ENCODE measurements at places on chromosomes 16 and 17.

DNA sequence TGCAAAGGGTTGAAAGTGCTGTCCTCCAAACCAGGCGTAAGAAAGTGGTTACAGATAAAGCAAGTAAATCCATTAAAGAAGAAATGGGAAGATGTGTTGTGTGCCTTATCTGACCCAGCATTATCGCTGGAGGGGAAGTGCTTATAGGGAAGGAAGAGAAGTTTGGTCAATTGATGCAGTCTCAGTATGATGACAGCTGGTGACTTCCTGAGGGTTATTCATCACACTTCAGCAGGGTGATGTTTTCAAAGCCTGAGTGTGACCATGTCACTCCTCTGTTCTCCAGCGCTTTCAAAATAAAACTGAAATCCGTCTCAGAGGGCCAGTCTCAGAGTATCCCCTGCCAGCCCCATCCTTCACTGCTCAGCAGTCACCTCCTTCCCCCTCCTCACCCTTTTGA lies 505.4 kb upstream of the RBFOX1 start:
- DNase-seq = no peak

- peak; percentile 51 for DNase-seq
These were observed 997 bp downstream of the HOXB7 start for GRCh38 chr17:48609759-48610281.

GRCh38 chr16:61194573-61194972 lies 841.7 kb downstream of the CDH8 start:
- no peak for DNase-seq

- DNase-seq = no peak
These were observed 13.7 kb upstream of the CNGB1 start for GRCh38 chr16:57984443-57985203.

DNA sequence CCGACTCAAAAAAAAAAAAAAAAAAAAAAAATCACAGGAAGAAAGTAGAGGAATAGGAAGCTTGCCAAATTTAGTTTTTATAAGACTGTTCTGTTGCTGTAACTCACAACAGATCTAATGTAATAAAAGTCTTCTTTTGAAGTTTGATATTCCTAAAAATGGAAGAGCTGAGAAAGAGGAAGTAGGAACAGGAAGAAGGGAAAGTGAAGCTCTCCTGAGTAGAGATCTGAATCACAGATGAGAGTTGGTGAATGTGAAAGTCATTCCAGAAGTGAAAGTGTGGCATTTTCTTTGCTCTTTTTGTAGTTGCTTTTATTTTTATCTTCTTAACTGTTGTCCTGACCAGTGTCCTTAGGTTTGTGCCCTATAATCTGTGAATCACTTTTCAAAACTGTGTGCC lies 2.1 kb downstream of the NMT1 start:
- no peak for DNase-seq

DNA sequence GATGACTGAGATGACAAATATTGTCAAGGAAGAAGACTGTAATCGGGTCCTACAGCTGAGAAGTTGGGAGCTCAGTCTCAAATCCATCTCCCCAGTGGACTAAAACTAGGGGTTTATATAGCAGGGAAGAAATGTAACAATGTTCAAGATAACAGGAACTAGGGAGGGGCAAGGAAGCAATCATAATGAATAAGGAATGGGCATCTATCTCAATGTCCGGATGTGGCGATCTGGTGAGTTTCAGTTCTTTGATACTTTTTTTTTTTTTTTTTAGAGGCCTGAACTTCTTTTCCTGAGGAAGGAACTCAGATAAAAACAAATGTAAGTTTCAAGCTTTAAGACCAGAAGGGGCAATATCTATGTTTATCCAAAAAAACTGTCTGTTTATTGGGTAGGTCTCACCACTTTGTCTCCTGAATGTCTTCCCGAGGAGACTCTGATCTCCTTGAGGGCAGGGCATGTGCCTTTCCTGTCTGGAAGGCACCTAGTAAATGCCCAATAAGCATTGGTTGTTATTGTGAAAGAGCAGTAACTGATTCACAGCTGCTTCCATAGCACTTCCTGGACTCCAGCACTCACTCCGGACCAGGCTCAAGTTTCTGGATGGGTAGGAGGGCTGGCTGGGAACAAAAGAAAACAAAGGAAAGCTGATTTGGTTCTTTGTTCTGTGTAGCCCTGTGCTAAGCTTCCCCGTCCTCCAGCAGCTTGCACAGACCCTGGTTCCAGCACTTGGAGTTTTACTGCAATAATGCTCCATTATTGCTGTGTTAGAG lies 51.9 kb downstream of the MEOX1 start:
- no peak for DNase-seq

DNA sequence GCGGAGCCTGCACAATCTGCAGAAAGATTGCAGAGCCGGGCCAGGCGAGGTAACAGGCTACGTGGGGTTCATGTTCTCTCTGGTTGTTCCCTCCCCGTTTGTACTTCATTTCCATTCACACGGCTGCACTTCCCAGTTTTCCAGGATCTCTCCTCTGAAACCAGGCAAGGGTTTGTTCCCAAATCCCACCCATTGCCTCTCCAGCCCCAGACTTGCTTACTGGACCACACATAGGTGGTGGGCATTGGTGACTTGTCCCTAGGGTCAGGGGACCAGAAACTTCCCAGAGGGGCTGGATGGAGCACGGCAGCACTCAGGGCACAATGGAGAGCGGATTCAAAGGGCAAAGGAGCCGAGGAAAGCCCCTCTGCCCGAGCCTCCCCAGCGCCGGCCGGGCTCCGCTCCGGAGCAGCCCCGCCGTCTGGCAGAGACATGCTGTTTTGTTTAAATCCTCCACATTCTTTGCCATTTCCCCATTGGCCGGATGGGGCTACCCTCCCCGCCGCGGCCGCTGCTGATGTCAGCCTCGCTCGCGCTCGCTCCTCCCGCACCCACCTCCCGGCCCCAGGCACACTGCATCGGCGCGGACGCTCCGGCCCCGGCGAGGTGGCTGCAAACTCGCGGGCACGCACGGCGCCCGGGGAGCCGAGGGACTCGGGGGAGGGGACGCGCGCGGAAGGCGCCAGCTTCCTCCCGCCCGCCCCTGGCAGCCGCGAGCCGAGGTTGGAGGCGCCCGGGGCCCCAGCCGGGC lies at the start of gene PITPNC1:
Gene PITPNC1 (plus strand): TSS at position 545 of the 751 bp plus-strand sequence.
- DNase-seq = peak; percentile 92

DNA sequence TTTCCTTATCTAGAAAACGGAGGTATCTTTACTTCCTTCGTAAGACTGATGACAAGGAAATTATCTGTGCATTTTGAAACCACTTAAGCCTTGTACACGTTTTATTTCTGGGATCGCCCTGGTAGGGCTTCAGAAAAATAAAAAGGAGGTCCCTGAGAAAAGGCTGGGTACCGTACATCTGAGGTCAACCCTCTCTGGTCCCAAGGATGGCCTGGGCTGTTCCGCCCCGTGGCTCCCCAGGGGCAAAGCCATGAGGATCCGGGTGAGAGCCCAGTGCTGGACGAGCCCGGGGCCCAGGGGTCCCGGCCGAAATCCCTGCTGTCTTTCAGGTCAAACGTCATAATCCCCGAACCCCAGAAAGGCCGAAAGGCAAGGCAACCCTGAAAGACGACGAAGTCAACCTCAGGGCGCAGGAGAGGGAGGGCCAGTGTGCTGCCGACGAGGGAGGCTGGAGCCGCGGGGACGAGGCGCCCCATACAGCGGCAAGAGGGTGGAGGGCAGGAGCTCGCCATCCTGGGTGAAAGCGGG lies 656 bp upstream of the FUS start:
- no peak for DNase-seq

GRCh38 chr16:85417156-85417860 lies 195.8 kb upstream of the GSE1 start:
- no peak for DNase-seq

- no peak for DNase-seq
These were observed 33.6 kb downstream of the TEKT5 start for GRCh38 chr16:10660950-10661635.

- DNase-seq = no peak
These were observed 168.5 kb downstream of the KATNIP start for GRCh38 chr16:27718201-27719105.

- no peak for DNase-seq
These were observed 394.1 kb downstream of the SOX9 start for GRCh38 chr17:72514891-72515290.

DNA sequence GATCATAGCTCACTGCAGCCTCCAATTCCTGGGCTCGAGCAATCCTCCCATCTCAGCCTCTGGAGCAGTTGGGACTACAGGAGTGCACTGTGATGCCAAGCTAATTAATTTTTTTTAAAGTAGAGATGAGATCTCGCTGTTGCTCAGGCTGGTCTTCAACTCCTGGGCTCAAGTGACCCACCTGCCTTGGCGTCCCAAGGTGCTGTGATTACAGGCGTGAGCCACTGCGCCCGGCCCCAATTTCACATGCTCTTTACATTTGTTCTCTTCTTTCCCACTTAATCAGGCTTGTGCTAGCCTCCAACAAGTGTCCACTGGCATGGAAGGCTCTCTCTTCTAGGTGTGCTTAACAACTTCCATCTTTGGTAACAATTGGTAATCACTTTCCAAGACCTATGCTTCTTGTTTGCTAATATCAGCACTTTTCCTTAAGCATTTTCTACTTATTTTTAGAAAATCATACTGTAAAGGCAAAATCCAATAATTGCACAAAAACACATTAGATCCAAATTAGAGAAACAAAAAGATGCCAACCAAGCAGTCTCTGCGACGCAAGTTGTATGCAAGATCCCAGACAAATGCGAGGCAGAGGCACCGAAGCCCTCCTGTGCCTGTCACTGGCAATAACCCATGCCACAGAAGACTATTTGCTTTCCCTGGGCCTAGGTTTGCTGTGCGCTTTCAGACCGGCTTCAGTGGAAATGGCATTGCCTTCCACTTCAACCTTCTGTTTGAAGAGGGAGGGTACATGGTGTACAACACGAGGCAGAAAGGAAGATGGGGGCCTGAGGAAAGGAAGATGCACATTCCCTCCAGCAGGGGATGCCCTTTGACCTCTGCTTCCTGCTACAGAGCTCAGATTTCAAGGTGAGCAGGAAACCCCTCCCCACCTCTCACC lies 52.6 kb downstream of the NOS2 start:
- no peak for DNase-seq

- DNase-seq = no peak
These were observed 70.1 kb upstream of the DOC2B start for GRCh38 chr17:251531-251930.

DNA sequence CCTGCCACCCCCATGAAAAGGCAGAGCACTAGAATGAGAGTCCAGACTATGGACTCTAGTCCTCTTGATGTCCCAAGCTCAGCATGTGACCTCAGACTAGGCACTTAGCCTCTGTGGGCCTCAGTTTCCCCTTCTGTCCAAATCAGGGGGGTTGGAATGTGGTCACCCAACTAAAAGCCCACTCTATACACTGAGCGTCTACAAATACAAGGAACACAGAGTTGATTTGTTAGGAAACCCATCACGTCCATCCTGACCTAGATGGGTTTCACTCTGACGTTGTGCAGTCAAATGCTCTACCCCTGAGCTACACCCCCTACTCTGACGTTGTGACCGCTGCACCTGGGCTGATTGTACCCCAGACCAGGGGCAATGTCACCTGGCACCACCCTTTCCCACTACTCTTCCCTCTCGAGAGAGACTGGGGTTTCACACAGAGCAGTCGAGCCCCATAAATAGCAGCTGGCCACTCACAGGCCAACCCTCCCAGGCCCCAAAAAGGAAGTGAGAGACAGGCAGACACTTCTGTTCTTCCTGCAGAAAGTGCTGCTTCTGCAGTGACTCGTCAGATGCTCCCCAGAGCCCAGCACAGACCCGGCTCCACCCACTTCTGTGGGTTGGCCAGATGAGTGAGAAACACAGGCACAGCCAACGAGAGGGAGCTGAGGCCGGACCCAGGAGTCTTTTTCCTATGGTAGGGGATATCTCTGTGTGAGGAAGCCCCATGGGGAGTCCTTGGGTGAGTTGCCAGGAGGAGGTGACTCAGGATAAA lies 16.1 kb upstream of the TNFRSF13B start:
- DNase-seq = peak; percentile 19

- no peak for DNase-seq
These were observed 796.0 kb upstream of the CDH8 start for GRCh38 chr16:62832214-62832613.

DNA sequence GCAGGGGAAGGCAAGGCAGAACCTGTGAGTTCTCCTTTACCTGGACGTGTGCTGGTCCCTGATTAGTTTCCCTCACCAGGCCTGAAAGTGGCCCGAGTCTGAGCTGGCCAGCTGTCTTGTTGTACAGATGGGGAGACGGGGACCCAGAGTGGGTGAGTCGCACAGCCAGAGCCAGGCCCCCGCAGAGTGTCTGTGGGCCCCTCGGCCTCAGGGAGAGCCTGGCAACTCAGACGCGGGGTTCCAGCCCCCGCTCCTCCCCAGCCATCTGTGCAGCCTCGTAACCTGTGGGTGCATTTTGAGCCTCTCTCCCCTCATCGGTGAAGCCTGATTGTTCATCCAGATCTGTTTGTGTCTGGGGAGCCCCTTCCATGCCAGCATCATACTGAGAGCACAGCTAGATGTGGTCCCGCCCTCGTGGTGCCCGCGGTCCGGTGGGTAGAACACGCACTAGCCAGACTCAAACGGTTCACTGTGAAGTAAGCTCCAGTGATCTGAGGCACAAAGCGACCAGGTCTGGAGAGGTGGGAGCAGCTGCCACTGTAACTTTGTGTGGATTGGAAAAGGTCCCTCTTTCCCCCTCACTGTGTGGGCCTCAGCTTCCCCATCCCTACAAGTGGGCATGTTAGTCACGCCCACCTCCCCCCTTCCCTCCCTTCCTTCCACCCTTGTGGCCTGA lies 6.0 kb upstream of the NDRG4 start:
- no peak for DNase-seq

DNA sequence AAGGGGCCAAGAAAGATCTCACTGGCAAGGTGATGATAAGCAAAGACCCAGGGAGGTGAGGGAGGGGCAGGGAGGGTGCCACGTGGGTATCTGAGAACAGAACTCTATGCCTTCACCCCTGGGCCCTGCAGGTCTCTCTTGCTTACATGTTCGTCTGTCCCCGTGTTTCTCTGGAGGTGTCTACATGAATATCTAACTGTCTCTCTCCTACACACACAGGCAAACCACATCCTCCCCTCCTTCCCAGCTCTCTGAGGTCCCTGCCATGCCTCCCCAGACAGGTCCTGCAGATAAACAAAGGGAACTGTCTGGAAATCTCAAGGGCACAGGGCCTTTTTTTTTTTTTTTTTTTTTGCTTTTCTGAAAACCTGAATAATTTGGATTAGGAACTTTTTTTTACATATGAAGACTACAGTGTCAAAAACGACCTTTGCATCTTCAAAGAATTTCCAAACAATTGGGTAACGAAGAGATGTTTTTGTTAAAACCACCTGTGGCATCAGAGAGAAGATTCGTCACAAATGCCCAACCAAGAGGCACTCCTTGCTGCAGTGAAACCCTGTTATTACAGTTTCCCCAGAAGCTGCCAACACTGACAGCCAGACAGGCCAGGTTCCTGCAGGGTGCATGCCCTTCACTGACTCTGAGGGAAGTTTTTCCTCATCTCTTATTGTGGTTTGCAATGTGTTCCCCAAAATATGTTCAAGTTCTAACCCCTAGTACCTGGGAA lies 17.8 kb downstream of the PLLP start:
- no peak for DNase-seq

DNA sequence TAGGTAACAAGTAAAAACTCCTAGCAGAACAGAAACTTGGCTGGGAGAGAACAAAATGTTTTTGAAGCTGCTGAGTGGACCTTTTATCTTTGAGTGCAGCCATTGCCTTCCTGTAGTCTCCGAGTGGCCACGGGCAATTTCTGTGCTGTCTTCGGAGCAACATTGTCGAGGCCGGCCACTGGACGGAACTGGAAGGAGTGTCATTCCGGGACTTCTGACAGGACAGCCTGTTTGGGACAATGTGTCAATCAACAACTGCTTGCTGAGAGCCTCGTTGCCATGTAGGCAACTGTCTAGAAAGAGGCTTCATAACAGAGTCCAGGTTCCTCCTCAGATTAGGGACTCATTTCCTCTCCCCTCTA lies 96.2 kb upstream of the CDYL2 start:
- DNase-seq = no peak
